Hepatocyte (in vitro differentiated cells): ENCODE measurements at places on chromosomes 4 and X. TPM values are rescaled to one million over a fixed set of nuclear protein-coding genes. Genes with fewer than 3 reads are reported as not detected.
A peak's percentile ranks its signal among the peaks of the same experiment; 100 is the strongest.

Gene RAI2
- total RNA-seq: 2.2 and 4.5 TPM in 2 replicates

DNA sequence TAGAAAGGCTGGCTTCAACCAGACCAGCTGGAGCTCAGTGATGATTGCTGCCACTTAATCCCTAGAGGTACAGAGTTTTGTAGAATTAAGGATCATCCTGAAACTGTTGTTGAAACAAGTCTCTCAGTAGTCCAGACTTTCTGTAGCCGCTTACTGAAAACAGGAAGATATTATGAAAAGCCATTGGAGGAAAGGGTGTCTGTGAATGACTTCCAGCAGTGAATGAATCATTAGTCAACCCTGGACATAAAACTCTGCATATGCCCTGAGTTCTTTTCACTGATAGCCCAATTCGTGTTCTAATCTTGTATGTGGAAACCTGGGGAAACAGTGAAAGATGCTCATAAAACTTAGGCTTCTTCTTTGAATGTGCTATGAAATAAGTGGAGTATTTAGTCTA, 14.8 kb downstream of the HOPX start:
- no peak for DNase-seq

- DNase-seq: peak; percentile 46
Observed at GRCh38 chr4:76987153-76987591, 37.6 kb downstream of the SEPTIN11 start.

DNA sequence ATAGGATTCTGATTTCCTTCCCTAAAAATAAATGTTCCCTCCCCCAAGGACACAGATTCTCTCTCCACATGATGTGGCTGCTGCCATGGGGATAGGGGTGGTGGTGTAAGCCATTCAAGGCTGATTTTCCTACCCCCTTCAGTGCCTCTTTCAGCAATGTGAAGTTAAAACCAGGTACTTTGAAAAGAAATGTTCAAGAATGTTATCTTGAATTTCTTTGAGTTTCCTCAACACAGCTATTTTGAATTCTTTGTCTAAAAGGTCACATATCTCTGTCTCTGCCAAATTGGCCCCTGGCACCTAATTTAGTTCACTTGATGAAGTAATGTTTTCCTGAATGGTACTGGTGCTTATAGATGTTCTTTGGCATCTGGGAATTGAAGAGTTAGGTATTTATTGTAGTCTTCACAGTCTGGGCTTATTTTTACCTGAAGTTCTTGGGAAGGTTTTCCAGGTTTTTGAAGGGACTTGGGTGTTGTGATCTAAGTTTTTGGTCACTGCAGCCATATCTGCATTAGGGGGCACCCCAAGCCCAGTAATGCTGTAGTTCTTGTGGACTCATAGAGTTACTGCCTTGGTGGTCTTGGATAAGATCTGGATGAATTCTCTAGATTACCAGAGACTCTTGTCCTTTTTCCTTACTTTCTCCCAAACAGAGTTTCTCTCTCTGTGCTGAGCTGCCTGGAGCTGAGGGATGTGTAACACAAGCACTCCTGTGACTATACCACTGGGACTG, 7.6 kb upstream of the DIPK2B start:
- DNase-seq: no peak

DNA sequence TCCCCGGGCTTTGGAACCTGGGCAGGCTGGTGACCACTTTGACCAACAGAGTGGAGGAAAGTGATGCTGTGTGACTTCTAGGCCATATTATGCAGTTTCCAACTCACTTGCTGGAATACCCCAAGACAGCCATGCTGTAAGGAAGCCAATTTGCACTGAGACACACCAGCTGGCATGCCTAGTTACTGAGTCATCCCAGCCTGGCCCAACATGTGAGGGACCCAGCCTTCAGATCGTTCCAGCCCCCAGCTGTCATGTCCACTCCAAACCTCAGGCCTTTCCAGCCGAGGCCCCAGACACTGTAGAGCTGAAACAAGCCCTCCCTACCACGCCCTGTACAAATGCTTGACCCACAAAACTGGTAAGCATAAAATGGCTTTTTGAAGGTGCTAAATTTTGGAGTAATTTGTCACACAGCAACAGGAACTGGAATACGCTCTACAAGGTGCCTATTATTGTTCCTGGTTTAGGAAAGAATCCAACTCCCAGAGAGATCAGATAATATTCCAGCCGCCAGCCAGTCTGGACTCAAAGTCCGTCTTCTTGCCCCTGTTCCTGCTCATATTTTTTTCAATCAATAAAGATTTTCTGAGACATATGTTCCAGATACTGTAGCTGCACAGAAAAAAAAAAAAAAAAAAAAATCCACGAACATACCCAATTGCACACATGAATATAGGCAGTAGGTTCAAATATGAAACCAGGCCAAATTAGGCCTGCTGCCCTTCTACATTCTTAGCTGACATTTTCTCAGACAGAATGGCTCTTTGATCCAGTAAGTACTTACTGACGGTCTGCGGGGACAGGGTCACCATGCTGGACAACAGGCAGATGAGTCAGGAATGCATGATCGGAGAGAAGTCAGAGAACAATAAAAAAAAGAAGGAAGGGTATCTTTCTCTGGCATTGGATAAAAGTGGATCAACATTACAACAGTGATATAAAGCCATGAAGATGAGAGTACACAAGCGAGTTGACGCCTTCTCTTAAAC, 35.1 kb downstream of the SH3KBP1 start:
- no peak for DNase-seq

Gene YY2
- total RNA-seq: 1.5 and 2.4 TPM in 2 replicates

Gene CFP
- total RNA-seq: 0.23 TPM in 1 of 2 replicates, not detected in the other

- DNase-seq: no peak
Observed at GRCh38 chrX:72382202-72382595, 76.5 kb upstream of the CITED1 start.

Gene MRPS18C
- 20.1 and 30.9 TPM in 2 replicates for total RNA-seq

Gene FAM50A
- total RNA-seq: 52.1 and 65.9 TPM in 2 replicates

DNA sequence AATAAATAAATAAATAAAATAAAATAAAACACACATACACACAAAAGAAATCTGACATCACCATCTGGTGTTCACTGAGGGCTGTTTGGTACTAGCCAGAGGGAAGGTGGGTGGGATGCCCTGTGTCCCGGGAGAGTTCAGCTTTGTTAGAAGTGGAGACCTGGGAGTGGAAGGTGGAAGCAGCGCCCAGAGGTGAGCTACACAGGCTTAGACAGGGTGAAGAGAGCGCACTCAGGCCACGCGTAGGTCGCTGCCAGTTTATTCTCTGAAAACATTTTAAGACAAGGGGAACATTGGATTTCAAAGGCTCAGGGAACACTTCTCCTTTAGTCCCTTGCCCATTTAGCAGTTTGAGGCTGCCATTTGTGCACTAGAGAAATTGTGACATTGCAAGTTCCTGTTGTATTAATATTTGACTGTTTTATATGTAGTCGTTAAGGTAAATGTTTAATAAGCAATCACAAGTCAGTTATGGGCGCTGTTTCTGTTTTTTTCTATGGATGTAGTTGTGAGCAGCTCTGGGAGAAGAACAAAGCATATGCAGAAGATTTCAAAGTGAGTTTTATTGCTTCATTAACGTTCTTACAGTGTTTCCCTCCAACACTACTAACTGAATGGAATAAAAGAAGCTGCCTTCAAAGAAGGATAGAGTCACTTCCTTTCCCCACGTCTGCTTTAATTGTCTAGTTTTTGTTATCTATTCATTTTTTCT, 405.5 kb upstream of the NR3C2 start:
- DNase-seq: no peak

DNA sequence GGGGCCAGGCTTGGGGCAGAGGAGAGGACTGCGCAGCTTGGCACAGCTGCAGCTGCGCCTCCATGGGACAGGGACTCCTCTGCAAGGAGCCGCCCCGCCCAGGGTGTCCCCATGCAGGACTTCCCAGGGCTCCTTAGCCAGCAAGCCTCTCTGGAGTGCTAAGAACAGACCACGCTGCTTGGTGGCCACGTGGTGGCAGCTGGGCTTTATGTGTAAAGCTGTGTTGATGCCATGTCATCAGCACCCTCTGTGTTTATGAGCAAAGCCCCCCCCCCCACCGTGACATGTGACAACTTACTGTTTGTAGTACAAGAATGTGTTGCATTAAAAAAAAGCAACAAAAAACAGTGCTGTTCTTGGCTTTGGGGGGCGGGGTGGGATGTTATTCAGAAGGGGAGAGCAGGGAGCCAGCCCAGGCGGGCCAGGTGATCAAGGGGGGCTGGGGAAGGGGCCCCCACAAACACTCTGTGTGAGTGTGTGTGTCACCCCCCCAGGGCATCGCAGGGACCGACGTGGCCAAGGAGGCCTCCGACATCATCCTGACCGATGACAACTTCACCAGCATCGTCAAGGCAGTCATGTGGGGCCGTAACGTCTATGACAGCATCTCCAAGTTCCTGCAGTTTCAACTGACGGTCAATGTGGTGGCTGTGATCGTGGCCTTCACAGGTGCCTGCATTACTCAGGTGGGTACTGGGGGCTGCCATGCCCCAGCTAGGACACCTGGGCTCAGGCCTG, 40.3 kb downstream of the ATP2B3 start:
- DNase-seq: no peak

DNA sequence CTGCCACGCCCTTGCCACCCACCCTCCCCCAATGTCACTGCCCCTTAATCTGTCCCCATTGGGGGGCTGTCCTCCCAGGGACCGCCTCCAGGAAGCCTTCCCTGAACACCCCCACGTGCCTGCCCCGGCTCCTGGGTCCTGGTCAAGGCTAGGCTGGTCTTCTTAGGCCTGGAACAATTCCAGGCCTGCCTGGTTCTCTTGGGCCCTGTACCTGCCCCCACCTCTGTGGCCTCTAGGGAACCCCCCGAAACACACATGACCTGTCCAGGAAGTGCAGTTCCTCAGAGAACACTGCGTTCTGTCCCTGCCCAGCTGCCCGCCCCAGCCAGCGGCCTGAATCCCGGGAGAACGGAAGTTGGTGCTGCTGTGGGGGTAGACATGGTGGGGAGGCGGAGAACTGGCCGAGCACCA, 5.1 kb downstream of the MXD4 start:
- DNase-seq: no peak

- DNase-seq: peak; percentile 86
Observed at GRCh38 chrX:54808109-54808604, 612 bp downstream of the MAGED2 start.

DNA sequence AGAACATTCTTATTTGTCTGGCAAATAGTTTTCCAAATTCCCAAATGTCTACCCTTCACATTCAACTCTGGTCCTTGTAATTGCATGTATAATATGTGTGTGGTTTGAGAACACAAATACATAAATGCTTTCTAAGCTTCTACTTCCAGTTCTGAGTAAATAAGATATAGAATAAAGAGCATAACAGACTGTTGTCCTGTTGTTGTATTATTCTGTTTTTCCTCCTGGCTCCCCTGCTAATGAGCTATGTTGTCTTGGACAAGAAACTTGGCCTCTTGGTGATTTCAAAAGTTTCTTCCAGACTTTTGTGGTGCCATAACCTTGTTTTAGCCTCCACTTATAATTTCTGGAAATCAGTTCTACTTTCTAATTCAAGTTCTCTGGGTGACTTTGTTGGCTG, 75.3 kb upstream of the USP38 start:
- DNase-seq: no peak

GRCh38 chrX:45888518-45888917, 656.7 kb downstream of the ZNF674 start:
- no peak for DNase-seq

Gene GPM6B
- 4.9 and 9.0 TPM in 2 replicates for total RNA-seq

- DNase-seq: no peak
Observed at GRCh38 chrX:98194036-98194435, 1310.3 kb downstream of the RPA4 start.

- DNase-seq: no peak
Observed at GRCh38 chrX:94942603-94943002, 1268.6 kb downstream of the FAM133A start.

GRCh38 chr4:150140774-150141400, 62.6 kb downstream of the DCLK2 start:
- no peak for DNase-seq

- DNase-seq: peak; percentile 38
Observed at GRCh38 chrX:104270916-104271512, 16.3 kb upstream of the ESX1 start.

GRCh38 chr4:5120468-5120867, 69.2 kb downstream of the STK32B start:
- DNase-seq: no peak

GRCh38 chr4:20253735-20254409, 2.2 kb downstream of the SLIT2 start:
- DNase-seq: peak; percentile 28

Gene ENPEP
- total RNA-seq: 7.1 and 8.7 TPM in 2 replicates

- no peak for DNase-seq
Observed at GRCh38 chrX:38820751-38821150, 19.5 kb downstream of the MID1IP1 start.

DNA sequence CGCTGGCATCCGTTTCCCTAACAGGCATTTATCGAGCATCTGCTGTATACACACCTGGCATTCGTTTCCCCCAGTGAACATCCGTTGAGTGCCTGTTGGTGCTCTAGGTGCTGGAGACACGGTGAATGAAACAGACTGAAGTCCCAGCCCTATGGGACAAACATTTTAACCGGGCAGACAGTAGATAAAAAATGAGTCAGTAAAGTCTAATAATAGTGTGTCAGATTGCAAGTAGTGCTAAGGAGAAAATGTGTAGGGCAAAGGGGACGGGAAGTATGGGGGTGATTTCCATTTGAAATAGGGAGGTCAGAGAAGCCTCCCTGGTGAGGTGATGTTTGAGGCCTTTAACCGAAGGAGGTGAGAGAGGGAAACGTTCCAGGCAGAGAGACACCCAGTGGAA, 5.3 kb upstream of the EBP start:
- DNase-seq: no peak

GRCh38 chr4:121765971-121766538, 1.1 kb upstream of the SMIM43 start:
- DNase-seq: no peak

Gene SAP30
- total RNA-seq: 16.5 and 17.5 TPM in 2 replicates

- peak; percentile 36 for DNase-seq
Observed at GRCh38 chr4:112266823-112267222, 18.9 kb downstream of the TIFA start.

Gene PAK3
- 1.2 and 2.4 TPM in 2 replicates for total RNA-seq

Gene NRK
- 9.1 and 12.0 TPM in 2 replicates for total RNA-seq

Gene FRMPD4
- total RNA-seq: 0.16 and 0.23 TPM in 2 replicates

Gene SYNPO2
- total RNA-seq: 10.3 and 12.6 TPM in 2 replicates

DNA sequence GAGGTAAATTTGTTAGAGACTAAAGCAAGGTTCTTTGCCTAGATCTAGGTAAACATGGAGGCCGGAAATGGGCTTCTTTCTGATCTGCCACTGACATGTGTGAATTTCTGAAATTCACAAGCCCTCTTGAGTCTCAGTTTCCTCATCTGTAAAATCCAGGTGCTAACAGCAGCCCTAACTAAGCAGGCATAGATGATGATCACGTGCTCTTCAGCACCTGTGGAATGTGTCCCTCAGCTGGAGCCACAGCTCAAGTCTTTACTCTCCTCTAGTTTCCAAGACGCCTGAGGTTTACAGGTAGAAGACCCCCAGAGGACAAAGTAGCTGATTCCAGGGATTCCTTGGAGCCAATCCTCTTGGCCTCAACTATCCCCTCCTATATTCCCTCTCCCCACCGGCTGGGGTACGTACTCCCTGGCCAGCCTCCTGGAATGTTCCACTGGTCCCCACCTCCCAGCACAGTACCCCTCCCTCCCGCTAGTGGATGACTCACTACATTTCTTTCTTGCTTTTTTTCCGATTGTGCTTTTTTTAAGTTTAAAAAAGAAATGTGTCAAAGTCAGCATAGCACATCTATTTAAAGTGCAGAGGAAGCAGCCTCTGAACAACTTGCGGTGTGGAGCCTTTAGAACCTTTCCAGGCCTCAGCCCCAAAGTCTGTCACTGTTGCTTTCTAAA, 98.4 kb downstream of the PHKA2 start:
- peak; percentile 46 for DNase-seq

Gene AWAT2
- total RNA-seq: not detected in 2 replicates

Gene AMOT
- 93.3 and 94.6 TPM in 2 replicates for total RNA-seq

Gene CENPVL1
- total RNA-seq: 0.32 TPM in 1 of 2 replicates, not detected in the other

Gene TBC1D9
- total RNA-seq: 32.8 and 35.6 TPM in 2 replicates

- no peak for DNase-seq
Observed at GRCh38 chr4:39732728-39733127, 34.8 kb downstream of the UBE2K start.
